H7 (cell line): ENCODE measurements at places on chromosomes 12 and 14. TPM values are rescaled to one million over a fixed set of nuclear protein-coding genes. Genes with fewer than 3 reads are reported as not detected.

KRT79 gene
- total RNA-seq, result not detected in 2 replicates

KLRC4 gene
- not detected in 2 replicates for total RNA-seq

A2M gene
- total RNA-seq, result 0.37 TPM in 1 of 2 replicates, not detected in the other

ESRRB gene
- total RNA-seq, result 1.4 and 1.9 TPM in 2 replicates

FZD10 gene
- total RNA-seq, result 14.1 and 20.2 TPM in 2 replicates

NFATC4 gene
- total RNA-seq, result 12.2 and 28.3 TPM in 2 replicates

OR6J1 gene
- not detected in 2 replicates for total RNA-seq

PYGL gene
- 71.4 and 103 TPM in 2 replicates for total RNA-seq

FAM90A1 gene
- total RNA-seq, result 2.6 and 4.6 TPM in 2 replicates

KRT71 gene
- total RNA-seq, result not detected in 2 replicates
